ENCODE measurements at places on chromosomes 16 and 17.

GRCh38 chr16:1177750-1178149, 24.8 kb downstream of the CACNA1H start:
- no peak for DNase-seq

GRCh38 chr17:69402052-69402451, 12.4 kb upstream of the MAP2K6 start:
- no peak for DNase-seq

DNA sequence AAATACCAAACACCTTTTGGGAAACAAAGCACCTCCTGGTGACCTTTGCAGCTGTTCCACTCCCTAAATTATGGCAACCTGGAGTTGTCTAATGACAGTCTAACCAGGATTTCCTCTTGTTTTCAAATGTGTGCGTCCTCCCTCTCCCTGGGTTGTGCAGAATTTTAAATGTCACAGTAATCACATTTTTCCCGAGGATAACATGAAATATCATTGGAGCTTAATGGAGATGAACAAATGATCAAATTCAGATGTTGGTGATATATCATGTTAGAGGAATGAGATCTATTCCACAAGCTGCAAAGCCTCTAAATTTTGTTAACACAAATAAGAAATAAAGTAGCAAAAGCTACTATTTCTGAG, 86.9 kb upstream of the HLF start:
- DNase-seq, result no peak

DNA sequence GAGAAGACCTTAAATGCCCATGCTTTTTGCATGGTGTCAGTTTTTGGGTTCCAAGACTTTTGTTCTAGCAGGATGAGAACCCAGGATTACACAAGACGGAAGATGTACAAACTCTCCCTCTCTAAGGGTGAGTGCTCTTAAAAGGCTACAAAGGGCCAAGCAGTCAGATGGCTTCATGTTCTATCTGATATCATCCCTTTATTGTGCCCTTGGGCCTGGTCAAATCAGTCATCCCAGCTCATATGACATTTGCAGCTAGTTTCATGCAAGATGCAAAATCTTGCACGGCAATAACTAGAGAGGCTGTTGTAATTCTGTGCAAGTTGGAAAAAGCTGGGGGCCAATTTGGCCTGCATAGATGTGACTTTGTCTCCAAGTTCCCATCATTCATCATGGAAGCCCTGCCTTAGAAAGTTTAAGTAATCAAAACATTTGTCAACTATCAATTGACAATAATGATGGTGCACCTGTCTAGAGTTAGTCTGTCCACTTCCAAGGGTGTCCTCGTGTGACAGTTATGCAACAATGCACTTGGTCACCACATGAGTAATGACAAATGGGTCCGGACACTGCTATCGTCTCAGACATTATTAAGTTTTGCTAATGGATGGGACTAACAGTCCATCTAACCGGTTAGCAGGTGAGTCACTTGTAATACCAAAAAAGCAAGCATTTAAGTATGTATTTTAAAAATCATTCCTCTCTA, 58.6 kb upstream of the ZFHX3 start:
- DNase-seq, result no peak

DNA sequence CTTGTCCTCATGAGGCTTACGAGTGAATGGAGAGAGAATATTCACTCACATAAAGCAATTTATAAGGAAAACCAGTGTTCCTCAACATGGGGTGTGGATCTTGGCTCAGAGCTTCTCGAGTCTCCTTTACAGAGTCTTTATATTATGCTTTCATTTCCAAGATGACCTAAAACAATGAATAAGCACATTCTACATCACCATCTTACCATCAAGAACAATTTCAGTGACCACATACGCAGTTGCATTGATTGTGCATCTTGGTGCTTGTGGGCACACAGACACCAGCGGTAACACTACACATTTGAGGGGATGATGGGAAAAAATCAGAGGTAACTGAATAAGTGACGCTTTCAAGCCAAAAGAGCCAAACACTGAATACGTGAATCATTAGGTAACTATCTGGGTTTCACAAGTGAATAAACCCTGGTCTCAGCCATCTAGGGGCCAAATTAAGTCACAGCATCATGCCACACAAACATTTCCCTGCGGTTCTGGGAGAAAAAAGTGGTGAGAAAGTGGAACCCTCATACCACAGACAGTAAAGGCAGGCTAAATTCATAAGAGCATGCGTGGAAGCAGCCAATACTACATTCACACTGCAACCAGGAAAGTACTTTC, 9.4 kb downstream of the CWC25 start:
- DNase-seq, result no peak

GRCh38 chr16:49884033-49885015, 28.4 kb upstream of the ZNF423 start:
- no peak for DNase-seq

- DNase-seq, result no peak
These were observed 476.9 kb upstream of the GOT2 start for GRCh38 chr16:59210955-59211541.

GRCh38 chr17:47763913-47764582, 31.0 kb downstream of the TBX21 start:
- no peak for DNase-seq

DNA sequence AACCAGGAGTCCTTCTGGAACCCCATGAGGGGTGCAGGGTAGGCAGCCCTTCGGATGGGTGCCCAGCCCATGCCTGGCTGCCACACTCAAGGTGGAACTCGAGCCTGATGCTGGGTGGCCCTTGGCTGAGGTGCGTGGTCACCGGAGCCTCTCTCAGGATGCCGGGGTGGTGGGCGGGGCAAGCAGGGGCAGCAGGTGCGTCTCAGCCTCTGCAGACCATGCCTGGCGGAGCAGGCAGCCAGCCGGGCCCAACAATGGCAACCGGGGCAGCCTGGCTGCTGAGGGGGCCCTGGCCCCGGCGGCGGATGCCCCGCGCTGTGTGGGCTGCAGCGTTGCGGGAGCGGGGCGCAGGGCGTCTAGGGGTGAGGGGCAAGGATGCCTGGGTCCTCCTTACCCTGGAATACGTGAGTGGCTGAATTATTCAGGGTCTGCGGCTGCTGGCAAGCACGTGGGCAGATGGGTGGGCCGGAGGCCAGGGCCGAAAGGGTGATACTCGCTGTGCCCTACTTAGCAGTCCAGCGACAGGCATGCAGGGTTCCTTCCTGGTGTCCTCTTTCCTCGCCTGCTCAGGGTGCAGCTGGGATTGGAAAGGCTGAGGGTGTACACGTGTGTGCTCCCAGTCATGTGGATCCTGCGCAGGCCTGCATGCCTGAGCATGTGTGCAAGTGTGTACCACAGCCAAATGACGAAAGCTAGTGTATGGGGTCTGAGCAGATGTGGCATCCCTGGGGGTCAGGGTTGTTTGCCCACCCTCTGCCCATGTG, 14.6 kb downstream of the MYO15A start:
- DNase-seq, result no peak

- DNase-seq, result no peak
These were observed 127.4 kb downstream of the IRF8 start for GRCh38 chr16:86026171-86026910.

DNA sequence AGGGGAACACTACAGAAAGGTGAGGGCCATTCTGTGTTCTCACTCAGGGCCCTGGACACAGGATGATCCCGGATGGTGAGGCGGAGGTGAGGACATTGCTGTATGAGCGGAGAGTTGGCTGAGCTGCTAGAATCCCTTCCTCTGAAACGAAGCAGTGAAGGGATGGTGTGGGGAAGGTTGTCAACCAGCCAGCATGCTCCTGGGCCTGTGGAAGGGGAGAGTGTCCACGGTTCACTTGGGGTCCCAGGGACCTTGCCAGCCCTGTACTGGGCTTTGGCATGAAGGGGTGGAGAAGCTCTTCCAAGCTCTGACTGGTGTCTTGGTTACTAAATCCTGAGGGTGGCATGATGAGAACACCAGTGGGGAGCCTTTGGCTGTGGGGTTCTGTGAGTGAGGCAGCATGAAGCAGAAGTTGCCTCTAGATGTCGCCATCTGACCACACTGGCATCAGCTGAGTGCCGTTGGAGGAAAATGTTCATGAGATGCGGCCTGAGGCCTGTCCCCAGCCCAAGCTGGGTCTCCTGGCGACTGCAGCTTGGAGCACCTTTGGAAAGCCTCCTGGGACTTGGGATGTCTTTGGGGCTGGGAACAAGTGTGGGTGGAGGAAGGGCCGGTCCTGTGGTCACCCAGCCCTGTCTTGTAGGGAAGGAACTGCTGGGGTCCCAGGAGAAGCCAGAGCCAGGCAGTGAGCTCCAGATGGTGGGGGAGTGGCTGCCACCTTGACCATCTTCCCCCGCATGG, 14.8 kb downstream of the PDP2 start:
- peak; percentile 20 for DNase-seq

DNA sequence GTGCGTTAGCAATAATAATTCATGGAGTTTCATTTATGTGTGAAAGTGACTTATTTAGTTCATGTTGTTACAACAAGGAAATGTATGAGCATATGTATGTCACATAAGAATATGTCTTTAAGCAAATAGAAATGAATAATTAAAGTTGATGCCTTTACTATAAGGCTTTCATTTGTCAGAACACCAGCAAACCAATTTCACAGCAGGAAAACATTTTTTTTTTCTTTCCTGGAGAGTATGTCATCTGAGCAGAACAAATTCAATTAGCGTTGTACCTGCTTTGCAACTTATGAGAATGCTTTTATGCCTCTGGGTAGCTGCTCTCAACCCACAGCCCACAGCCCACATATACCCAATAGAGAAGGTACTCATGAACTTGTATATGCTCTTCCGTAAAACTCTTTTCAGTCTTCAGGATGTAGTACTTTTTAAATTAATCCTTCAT, 26.3 kb upstream of the APOH start:
- DNase-seq, result no peak

GRCh38 chr16:77987810-77988209, 34.5 kb upstream of the CLEC3A start:
- no peak for DNase-seq

GRCh38 chr17:44004077-44004760, at the start of gene NAGS:
TSS of gene NAGS (plus strand) at chr17:44004622. CDS start at chr17:44004664, 42 bp downstream.
- no peak for DNase-seq

DNA sequence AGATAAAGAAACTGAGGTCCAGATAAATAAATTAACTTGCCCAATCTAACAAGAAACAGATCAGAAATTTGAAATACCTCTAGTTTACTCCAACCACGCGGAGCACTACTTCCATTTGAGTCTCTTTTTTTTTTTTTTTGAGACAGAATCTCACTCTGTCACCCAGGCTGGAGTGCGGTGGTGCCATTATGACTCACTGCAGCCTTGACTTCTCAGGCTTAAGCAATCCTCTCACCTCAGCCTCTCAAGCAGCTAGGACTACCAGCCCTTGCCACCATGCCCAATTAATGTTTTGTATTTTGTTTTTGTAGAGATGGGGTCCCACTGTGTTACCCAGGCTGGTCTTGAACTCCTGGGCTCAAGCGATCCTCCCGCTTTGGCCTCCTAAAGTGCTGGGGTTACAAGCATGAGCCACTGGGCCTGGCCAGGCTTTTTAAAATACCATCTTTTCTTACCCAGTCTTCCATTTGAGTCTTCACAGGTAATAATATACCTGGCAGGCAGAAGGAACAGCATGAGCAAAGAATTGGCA, 3.3 kb upstream of the NACA2 start:
- DNase-seq, result no peak

DNA sequence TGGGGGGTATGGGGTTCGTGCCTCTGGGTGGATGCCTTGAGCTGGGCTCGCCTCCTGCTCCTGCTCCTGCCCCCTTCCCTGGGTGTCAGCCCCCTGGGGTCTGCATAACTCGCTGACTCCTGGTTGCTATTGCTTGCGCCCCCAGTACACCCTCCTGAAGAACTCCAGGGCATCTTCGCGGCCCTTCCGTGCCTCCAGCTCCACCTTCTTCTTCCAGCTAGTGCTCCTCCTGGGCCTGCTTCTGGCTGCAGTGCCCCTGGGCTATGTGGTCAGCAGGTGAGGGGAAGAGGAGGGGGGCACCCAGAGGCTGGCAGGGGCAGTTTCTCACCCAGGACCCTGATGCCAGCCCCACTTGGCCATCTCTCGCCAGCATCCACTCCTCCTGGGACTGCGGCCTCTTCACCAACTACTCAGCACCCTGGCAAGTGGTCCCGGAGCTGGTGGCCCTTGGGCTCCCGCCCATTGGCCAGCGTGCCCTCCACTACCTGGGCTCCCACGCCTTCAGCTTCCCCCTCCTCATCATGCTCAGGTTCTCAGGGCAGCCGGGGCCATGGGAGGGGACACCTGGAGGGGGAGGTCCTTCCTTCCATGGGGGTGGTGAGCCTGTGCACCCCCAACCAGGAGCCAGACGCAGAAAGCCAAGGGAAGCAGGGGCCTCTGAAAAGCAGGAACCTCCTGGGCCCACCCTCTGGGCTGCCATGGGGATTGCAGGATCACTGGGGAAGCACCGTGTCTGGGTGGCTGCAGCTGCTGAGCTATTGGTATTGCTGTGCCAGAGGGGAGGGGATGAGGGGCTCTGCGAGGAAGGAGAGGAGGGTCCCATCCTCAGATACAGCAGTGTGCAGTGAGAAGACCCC, 7.8 kb upstream of the C17orf99 start:
- no peak for DNase-seq

DNA sequence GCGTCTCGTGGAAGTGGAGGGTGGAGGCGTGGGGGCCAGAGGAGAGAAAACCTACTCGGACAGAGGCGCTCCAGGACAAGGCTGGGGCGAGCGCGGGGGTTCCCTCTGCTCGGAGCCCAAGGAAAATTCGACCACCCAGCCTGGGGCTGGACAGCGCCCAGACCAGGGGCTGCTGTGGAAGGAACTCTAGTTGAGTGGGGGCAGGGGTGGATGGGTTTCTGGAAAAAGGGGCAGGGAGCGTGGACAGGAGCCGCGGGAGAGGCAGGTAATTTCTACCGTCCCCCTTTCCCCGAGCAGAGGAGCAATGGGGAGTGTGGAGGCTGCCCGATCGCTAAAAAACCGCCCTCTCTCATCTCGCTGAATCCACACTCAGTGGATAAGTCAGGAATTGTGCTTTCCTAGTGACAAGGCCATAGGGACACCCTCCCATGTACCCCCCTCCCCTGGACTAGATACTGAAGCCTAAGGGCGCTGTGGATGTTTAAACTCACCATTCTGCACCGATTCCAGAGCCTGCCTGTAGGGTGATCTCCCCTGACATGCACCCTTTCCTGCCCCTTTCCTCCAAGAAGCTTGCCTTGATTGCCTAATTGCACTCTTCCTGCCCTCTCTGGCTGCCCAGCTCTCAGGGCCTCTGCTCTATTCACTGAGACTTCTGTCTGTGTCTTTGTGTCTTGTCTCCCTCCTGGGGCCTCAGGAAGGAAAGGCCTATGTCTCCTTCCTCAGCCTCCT, 90.7 kb upstream of the TMEM97 start:
- DNase-seq, result no peak

DNA sequence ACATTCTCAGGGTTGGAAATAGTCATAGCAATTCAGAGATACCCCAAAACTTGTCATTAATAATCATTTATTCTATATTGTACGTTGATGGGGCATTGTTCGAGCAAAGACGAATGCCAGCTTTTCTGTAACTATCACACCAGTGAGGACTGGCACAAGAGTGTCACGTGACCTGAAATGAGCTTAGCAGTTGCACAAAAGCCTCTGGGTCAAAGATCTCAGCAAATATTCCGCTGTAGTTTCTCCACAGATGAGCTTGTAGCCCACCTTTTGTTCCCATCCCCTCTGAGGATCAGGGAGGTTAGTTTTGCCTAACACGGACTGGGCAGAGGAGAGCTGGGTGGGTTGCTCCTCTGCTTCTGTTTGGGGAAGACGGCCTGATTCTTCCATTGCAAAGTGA, 18.2 kb downstream of the IRX3 start:
- DNase-seq, result no peak
